Fibroblast of gingiva (primary cell): ENCODE measurements at places on chromosomes 5 and 9.

DNA sequence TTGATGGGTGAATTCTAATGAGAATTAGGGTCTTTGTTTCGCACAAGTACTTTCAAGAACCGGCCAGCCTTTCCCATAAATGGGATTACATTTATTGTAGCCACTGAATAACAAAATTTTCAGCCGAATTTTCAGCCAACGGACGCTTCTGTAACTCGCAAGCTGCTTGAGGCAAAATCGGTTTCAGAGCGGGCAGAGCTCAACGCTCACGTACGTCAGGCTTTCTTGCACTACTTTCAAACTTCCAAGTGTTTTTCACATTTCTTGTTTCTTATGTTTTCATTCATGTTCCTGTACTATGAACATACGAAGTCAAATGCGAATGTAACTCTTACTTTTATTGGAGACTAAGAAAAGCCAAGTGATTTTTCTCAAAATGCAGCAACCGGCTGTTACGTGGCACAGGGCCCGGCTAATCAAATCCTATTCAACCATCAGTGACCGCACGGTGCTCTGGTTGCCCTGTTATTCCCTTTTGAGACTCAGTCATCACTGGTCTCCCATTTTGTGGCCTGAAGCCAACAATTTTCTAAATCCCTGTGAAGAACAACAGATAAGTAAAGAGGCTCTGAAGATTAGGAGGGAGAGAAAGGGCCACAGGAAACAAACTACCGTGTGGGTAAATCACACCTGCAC, 68.5 kb downstream of the SLC28A3 start:
- peak; percentile 33 for DNase-seq

- DNase-seq: no peak
Observed at GRCh38 chr5:16588434-16589214, 28.2 kb downstream of the RETREG1 start.

- no peak for DNase-seq
Observed at GRCh38 chr9:6712041-6712440, 45.7 kb upstream of the KDM4C start.

DNA sequence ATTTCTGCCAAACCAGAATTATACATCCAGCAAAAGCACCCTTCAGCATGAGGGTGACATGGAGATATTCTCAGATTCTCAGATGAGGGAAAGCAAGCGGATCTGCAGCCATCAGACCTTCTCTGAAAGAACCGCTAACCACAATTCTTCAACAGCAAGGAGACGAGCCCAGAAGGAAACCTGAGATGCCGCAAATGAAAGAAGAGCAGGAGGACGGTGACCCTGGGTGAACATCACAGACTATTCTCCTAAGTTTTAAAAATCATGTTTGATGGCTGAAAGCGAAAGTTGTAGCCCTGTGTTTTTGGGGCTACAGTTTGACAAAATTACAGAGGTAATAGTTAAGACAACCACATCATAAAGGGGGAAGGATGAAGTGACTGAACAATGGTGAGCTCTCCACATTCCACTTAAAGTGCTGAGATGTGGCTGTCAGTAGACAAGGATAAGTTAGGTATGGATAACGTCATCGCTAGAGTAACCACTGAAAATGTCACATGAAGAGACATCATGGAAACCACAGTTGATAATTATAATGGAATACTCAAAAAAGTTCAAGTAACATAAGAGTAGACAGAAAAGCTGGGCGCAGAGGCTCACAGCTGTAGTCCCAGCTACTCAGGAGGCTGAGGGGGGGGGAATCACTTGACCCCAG, 31.5 kb upstream of the NSMF start:
- DNase-seq: no peak

GRCh38 chr9:3237121-3237520, 288.7 kb downstream of the RFX3 start:
- no peak for DNase-seq

GRCh38 chr5:111401906-111402305, 110.4 kb downstream of the STARD4 start:
- no peak for DNase-seq

DNA sequence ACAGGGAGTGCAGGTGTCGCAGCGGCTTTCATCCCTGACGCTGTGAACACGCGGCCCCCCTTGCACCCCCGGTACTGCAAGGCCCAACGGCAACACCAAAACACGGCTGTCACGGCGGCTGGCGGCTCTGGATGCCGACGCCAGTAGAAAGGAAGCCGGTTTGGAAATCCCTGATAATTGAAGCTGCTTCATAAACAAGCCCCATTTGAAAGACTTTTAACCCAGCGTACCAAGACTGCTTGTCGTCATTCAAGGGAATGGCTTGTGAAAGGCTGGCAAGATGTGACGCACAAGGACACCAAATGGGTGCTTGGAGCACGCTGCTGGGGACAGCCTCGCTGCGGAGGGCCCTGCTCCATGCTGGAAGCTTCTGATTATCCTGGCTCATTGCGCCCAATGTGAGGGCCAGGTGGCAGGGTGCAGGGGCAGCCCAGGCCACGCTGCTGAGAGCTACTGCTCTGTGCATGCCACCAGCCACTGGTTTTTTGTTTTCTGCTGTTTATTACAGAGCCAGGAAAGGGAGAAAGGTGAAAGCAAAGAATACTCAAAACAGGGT, 63.1 kb downstream of the GTF3C4 start:
- DNase-seq: peak; percentile 50

DNA sequence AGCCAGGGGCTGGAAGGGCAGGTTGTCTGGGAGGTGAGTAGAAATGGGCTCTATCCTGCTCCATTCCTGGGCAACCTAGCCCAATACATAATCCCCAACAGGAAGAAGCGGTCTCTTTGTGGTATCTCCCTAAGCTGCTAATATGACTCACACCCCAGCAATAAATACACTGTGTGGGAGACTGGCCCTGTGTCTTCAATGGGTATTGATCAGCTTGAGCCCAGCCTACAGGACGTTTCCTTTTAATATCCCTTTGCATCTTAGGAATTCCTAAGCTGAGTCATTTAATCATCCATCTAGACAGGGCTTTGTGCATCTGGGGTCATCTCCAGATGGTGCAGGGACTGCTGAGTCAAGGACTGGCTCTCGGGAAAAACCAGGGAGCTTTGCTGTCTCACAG, 207.0 kb upstream of the PANK3 start:
- DNase-seq: no peak

DNA sequence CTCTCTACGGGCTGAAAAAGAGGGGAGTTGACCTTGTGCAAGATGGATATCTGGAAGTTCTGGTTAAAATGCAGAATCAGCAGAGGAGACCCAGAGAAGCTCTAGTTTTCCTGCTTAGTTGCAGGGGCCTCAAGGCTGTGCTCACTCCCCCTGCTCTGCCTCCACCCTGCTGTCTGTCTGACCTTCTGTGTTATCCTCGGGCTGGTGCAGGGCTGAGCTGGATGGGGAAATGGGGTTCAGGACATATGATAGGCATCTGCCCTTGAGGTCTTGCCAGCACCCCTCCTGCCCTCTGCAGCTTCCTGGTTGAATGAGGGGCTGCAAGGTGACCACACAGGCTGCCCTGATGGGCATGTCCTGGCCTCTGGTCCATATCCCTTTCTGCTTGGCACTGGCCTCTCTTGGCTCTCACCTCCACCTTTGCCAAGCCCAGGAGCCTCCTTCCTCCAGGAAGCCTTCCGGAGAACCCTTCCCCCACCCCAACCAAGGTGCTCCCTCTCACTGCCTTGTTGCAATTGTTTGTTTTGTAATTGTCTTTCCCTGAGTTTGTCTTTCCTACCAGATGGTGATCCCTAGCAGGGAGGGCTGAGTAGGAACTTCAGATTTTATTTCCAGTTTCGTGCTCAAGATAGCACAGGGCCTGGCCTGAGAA, 1.3 kb downstream of the TMEM268 start:
- DNase-seq: no peak

DNA sequence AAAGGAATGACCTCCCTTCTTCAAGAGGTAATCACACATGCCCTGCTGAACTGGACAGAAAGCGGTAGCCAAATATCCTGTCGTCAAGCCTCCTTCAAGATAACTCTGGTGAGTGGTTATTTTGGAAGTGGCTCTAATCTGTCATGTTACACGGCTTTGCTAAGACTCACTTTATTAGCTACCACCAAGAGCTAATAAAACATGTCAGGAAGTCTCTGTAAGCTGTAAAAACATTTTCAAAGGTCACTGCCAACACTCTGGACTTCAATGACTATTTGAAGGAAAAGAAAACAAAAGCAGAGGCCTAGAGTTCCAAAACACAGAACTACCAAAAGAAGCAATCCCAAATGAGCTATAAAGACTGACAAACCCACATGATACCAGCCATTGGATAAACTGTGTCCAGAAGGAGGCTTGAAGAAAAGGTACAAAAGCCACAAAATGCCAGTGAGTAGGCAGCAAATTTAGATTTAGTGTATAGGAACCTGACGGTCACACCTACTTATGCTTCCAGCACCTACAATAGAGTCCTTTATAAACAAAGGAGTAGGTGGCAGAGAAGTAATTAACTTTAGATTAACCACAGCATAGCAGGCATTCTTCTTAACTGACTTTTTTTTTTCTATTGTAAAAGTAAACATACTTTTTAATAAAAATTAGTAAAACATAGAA, 97.3 kb upstream of the EQTN start:
- DNase-seq: no peak

DNA sequence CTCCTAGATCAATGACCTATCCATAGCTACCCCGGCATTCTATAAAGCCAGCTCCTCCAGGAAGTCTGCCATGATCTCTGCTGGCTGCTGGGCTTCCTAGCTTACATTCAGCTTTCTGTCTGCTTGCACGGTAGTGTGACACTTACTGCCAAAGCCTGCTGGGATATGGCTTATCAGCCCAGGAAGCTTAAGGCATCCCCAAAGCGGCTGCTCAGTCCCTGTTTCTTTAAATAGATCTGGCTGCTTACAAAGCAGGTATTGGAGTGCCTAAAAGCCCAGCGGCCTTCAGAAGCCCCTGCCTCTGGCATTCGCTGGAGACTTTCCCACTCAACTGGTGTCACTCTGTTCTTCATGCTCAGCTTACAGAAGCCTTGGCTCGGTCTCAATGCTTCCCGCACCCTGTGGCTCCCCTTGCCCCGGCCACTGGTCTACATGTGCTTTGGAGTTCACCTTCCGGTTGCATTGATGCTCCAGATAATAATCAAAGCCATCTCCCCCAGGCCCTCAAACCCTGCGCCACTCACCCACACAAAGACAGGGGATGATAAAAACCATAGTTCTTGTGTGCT, 31.3 kb upstream of the STRBP start:
- DNase-seq: no peak

DNA sequence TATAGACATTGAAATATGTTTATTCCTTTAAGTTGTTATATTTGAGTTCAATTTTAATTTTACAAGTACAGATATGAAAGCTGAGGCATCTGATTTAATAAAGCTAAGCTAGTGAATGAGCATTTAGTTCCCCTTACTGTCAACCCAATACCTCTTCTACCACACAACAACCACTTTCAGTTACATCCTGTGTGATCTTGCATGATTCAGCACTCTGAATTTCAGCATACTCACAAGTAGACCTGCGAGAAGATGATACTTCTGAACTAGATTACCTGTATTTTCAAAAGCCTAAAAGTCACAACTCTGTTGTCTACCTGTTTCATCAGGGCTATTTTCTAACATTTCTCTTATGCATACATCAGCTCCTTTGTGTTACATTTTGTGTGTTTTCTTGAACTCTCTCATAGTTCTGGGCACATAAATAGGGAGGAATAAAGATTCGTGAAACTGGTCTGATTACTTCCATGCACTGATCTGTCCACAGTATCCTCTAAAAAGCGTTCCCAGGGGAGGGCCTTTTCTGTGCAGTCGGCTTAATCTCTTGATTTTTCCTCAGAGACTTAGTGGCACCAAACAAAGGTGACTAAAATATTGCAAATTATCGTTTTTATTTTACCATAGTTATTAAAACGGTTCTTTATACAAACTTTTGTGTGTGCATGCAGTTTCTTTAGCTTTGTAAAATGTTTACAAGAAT, 2025.5 kb upstream of the NUDT12 start:
- DNase-seq: no peak

DNA sequence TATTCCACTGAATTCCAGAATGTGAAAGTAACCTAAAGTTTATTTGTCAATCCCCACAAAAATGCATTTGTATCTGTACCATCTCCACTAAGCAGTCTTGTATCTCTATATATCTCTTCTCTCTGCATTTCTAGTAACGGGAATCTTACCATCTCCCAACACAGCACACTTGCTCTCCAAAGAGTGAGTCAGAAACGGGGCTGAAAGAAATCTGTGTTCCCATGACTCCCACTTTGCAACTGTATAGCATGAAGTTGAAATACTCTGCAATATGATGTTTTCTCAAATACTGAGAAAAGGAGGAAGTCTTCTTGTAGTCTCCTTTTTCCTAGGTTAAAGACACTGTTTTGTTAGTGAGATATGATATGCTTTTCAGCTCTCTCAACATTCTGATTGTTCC, 848.8 kb upstream of the ACO1 start:
- no peak for DNase-seq

- DNase-seq: no peak
Observed at GRCh38 chr9:78031444-78031892, at the start of gene GNAQ. Gene GNAQ (minus strand): TSS chr9:78031811. CDS start chr9:78031235, 576 bp downstream.

DNA sequence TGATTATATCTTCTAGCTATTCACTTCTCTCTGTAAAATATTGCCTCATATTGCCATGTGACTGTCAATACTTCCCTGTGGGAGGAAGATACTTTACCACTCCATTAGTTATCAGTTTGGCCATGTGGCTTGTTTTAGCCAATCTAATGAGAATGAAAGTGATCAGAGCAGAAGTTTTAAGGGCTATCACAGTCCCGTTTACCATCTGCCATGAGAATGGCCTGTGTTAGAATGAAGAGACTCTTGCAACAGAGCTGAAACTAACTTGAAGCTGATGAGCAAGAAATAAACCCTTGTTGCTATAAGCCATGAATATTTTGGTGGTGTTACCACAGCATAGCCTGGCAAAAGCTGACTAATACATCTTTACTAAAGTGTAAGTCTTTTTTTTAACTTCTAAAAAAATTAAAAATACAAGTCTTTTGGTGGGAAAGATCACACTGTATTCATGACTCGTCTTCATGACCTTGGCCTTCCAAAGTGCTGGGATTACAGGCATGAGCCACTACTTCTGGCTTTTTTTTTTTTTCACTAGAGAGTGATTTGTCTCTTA, 68.0 kb upstream of the CTNNA1 start:
- DNase-seq: no peak

DNA sequence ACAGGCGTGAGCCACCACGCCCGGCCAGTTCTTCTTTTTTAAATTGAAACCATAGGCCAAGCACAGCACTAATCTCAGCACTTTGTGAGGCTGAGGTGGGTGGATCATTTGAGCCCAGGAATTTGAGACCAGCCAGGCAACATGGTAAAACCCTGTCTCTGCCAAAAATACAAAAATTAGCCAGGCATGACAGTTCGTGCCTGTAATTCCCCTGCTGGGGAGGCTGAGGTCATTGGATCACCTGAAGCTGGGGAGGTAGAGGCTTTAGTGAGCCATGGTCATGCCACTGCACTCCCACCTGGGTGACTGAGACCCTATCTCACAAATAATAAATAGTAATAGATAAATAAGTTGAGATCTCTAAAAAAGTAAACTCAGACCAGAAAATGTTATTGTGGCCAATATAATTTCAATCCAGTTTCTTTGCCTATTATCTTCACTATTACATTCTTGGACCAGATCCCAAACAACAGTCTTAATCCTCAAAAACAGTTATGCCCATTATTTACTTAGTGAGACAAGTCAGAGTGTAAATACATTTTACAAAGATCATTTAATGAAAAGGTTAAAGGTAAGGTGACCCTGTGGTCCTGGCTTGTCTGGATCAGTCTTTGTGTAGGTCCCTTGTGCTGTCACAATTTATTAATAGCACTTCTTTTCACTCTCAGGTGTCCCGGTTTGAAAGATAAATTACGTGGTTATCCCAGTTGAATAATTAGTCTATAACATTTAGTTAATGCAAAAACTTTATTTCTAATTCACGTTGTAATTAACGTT, 53.6 kb downstream of the RAB24 start:
- DNase-seq: no peak

- no peak for DNase-seq
Observed at GRCh38 chr5:37552161-37552560, 173.0 kb downstream of the WDR70 start.
